ENCODE measurements at places on chromosomes 3 and 15.

DNA sequence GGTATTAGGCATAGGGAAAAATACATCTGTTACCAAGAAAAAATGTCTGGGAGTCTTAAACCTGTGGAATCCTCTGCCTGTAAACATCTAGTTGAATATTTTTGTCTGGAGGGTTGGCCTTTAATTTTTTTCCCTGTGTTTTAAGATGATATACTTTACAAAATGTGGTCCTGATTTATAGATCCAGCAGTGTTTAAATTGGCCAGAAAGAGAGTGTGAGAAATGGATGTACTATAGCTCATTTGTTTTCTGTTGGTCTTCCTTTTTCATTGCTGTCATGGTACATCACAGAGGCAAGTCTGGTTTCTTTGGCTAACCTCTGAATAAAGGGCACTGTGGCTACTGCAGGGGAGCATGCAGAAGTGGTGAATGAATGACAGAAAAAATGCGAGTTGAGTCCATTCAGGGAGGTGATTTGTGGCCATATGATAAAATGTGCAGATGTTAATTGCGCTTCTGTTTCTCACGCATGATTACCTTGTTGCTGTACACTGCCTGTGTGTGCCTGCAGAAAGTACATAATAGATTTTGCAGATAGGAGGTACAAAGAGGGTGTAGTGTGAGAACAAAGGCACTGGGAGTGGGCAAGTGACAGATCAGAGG is 150.0 kb downstream of the NFKBIZ start:
- DNase-seq: no peak

GRCh38 chr3:178152031-178152806 is 384.0 kb upstream of the KCNMB2 start:
- DNase-seq: no peak

DNA sequence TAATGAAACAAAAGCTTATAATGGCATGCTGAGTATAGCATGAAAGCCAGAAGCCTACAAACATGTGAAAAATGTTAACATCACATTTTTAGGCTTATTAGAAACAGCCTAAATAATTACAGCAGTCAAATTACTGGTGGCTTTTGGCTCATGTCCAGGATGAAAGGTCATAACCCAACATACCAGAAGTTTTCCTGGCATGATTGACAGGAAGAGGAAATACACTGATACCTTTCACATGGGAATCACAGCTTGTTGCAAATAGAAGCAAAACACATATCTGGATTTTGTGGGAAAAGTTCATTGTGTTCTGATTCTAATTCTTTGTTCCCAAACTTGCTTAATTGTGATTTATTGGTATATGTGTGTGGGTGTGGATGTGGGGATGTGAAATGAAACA is 393.5 kb upstream of the ARRDC4 start:
- DNase-seq: no peak

GRCh38 chr3:167728176-167728575 is 6.5 kb downstream of the PDCD10 start:
- no peak for DNase-seq

Measured in stimulated activated naive CD4-positive, alpha-beta T cell (primary cell).